ENCODE measurements at places on chromosomes 2 and 18.

GRCh38 chr2:5689750-5690149, 2.4 kb upstream of the SOX11 start:
- DNase-seq: no peak

DNA sequence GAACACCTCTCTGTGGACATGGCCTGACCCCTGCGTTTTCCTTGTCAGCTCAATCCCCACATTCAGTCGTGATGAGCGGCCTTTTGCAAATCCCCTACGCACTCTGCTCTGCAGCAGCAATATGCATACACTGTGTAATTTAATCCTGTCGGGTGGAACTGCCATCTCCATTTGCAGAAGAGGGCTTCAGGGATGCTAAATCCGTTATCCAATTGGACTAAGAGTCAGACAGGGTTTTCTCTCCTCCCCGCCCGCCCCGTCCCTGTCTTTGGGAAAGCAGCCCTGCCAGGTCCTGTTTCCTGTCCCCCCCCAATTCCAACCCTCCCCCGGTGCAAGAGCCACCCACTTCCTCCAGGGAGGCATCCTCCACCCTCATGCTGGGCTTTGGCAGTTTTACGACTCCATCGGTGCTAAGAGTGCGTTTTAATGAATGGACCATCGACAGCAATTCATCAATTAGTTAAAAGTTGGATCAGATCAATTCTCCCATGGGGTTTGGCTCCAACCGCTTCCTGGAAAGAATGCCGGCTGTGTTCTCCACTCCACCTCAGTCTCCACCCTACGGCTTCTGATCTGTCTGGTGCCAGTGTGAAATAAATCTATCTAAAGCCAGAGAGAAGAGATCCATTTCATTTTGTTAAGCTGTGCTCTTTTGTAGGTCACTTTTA, 53.5 kb upstream of the ASAP2 start:
- DNase-seq: no peak

DNA sequence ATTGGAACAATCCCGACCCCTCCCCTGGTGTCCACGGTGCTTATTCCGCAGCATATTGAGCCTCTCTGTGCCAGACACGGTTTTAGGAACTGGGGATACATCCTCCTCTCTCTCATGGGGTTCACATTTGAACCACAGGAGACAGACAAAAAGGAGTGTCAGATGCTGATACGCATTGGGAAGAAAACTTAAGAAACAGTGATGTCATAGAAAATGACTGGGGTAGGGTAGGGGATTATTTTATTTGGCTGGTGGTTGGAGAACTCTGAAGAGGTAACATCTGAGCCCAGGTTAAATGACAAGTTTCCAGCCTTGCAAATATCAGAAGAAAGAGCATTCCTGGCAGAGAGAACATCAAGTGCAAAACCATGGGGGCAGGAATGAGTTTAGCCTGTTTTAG, 344.5 kb downstream of the DPP10 start:
- DNase-seq: no peak

DNA sequence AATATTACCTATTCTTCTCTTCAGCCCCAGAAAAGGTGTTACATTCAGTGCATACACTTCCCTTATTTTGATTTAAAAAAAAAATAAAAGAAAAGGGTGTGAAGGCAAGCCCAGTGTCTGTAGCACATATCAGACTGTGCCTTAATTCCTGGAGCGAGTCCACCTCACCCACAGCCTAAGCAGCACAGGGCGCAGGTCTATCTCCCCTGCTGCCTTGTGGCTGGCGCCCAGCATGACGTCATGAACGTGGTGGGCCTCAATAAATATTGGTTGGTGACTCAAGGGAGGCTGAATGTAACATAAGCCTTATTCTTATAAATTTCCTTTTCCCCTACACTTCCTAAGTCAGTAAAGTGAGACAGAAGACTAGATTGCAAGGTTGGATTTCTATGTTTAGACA, 26.4 kb downstream of the ST3GAL5 start:
- no peak for DNase-seq

Measured in amygdala (tissue), 56 donors.